ENCODE measurements at places on chromosomes 3 and 15.

GRCh38 chr3:136380530-136380929 is 130.4 kb downstream of the PCCB start:
- DNase-seq, result no peak

DNA sequence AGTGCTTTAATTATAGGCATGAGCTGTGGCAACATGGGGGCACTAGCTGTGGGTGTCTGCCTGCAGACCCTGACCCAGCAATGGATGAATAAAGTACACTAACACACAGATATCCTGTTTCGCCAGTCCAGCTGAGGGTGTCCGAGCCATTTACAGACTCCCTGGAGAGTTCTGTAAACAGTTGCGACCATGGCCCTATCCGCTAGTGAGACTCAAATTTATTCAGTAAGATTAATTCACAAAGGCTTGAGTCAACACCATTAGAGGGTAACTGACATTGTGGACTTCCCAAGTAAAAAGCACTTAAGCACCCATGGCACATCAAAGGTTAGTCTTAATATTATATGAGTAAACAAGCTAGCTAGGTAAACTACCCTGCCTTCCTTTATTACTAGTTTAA is 161.6 kb downstream of the TBL1XR1 start:
- peak; percentile 96 for DNase-seq

GRCh38 chr3:169871129-169871886 is 1.6 kb upstream of the LRRC31 start:
- DNase-seq, result no peak

- no peak for DNase-seq
These were observed 602.6 kb downstream of the PYDC2 start for GRCh38 chr3:192063570-192063969.

DNA sequence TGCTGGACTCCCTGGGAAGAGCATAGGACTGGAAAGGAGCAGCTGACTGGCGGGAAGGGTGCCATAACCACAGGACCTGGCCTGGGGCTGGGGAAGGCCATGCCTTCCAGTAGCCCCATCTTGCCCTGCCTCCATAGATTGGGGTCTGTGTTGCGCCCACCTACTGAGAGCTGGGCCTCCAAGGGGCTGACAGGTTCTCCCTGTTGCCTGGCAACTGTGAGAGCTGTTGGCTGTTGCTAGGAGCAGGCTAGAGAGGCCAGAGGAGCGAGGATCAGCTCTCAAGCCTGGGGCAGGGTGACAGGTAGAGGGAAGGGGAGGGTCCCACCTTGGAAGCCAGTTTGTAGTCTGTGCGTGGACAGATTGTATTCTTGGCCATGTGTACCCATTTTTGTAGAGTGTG is 2.8 kb upstream of the GNAI2 start:
- no peak for DNase-seq

GRCh38 chr3:138803006-138803653 is 31.6 kb downstream of the PIK3CB start:
- DNase-seq, result no peak

DNA sequence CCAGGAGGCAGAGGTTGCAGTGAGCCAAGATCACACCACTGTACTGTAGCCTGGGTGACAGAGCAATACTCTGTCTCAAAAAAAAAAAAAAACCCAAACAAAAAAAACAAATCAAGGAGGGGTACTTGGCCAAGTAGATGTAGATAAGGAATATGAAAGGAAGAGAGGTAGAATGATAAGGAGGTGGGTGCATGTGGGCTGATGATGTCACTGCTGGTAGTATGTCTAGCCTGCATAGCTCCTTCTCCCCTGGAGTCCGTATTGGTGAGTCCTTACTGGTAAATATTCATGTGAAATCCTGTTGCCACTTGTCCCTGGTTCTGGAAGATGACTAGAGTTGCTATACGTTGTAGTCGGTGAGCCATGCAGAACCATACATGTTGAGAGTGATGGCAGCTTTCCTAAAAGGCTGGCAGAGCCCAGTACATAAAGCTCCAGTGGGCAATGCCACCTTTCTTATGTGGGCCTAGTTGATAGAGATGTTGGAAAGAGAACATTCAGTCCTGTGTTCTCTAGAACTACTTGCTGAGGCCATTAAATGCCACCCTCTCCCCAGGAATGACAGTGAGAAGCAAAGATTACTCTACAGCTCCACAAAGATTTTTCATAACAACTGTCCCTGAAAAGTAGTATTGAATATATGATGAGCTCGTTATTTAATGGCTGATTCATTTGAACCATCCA is 11.0 kb downstream of the KAT2B start:
- no peak for DNase-seq

DNA sequence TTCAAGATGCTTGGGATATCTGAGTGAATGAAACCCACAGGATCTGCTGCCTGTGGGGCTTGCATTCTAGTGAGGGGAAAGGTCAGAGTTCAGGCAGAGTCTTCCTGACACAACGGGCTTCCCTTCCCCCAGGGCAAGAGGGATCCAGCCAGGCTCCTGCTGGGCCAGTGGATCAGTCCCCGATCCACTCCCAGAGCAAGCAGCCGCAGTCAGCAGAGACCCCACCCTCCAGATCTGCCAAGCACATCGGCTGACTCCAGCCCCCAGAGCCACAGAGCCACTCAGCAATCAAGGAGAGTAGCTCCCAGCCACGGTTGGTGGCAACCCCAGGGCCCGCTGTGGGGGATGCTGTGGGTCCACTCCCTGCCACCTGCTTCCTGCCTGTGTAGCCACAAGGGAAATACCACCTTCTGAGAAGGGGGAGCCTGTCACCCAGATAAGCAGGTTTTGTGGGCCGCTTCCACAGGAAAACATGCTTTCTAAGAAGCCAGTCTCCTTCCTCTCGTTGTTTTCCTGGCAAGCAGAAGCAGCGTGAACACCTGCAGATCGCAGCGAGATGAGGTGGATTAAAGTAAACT is 44.9 kb downstream of the CPN2 start:
- DNase-seq, result peak; percentile 91

DNA sequence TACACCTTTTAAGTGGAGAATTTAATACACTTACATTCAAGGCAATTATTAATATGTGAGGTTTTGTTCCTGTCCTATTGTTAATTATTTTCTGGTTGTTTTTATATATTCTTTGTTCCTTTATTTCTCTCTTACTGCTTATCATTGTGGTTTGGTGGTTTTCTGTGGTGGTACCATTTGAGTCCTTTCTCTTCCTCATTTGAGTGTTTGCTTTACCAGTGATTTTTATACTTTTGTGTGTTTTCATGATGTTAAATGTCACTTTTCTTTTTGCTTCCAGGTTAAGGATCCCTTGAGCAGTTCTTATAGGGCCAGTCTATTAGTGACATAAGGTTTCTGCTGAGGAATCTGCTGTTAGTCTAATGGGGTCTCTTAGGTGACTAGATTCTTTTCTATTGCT is 116.5 kb downstream of the LRRK1 start:
- DNase-seq, result no peak

GRCh38 chr3:52845691-52846431 is 11.0 kb upstream of the MUSTN1 start:
- DNase-seq, result no peak

- no peak for DNase-seq
These were observed 251.7 kb upstream of the TBL1XR1 start for GRCh38 chr3:177448987-177449359.

DNA sequence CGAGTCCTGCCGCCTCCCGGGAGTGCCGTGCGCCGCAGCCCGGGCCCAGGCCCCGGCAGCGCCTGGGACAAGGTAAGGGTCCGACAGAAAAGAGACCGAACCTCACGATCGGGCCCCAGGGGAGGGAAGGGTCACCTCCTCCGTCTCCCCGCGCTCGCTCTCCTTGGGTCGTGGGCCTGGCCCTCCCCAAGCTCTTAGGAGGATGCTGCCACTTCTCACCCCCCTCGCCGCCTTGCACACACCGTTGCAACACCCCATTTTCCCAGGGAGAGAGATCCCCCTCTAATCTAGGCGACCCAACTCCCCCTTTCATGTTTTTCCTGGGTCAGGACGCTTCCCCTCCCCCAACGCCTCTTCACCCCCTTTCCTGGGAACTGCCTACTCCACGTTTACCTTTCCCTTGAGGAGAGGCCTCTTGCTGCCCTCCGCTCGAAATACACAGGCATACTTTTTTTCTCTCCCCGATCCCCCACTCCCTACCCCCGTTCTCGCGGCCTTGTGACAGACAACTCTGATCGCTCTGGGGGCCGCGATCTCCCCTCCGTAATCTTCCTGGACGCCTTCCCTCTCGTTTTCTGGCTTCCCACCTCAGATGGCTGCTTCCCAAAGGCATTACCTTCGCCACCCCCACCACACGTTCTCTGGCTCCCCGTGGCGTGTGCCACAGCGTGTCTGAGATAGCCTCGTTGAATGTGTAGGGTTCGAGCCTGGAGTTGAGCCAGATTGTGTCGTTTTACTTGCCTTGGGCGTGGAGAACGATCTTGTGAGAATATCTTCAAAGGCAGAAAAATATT is 688 bp downstream of the SETD5 start:
- no peak for DNase-seq

- no peak for DNase-seq
These were observed 3.6 kb downstream of the CLDN1 start for GRCh38 chr3:190318666-190319065.

DNA sequence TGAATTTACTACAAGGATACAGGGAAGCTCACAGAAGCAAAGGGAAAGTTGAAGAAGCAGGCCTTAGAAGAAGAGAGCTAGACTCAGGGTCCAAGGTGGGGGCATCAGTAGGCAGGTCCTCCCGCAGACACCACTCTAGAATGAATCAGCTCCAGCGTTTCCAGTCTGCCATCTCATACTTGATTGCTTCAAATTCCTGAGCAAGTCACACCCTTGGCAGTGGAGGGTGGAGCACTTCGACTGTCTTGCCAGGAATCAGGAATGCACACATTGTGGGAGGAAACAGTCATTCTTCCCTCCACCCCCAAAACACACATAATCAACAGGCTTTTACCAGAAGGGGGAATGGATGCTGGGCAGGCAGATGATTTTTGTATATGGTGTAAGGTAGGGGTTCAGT is 78.5 kb downstream of the CHCHD6 start:
- DNase-seq, result no peak

DNA sequence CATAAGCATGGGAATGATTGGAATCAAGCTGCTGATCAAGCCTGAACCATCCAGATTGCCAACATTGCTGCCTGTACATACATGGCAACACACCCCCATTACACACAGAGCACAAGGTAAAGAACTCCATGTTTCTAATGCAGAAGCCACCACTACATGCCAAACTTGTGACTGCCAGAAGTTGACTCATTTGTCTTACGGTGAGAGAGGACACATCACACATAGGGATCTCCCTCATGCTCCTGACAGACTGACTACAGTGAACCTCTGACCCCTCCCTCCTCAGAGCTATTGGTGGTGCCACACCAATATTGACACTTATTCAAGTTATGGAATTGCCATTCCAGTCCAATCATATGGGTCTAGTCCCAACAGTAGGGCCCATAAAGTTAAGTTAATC is 42.3 kb downstream of the EFHB start:
- no peak for DNase-seq

DNA sequence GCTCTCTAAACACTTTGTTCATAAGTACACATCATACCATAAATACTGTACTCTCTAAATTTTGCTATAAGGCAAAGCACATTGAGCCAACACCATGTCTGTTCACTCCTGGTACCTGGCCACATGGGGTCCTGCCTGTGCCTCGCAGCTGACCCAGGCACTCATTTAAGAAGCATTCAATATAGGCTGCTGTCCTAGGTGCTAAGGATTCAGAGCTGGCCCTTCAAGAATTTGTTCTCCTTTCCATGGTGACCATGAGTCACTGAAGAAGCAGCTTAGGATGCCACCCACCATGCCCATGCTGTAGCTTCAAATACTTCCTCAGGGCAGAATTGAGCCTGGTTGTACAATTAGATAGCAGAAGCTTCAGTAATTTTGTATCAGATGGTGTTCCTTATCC is 119.2 kb upstream of the ZBED2 start:
- DNase-seq, result no peak

GRCh38 chr15:92667970-92668485 is 12.5 kb upstream of the FAM174B start:
- no peak for DNase-seq

Measured in NCI-H2081 (cell line).